Renal cortical epithelial cell (primary cell): ENCODE measurements at places on chromosomes 1 and 21. TPM values are rescaled to one million over a fixed set of nuclear protein-coding genes. Genes with fewer than 3 reads are reported as not detected.

The C1QTNF12 gene
- 0.40 TPM in 1 of 2 replicates, not detected in the other for total RNA-seq

The ERG gene
- under 0.01 and 0.15 TPM in 2 replicates for total RNA-seq

The LDLRAD1 gene
- total RNA-seq = not detected in 2 replicates

The AMY2A gene
- not detected in 2 replicates for total RNA-seq

The FAM72A gene
- total RNA-seq = 1.9 and 6.8 TPM in 2 replicates

The CASZ1 gene
- total RNA-seq = 7.8 and 8.9 TPM in 2 replicates

The RAD54L gene
- total RNA-seq = 1.9 and 5.4 TPM in 2 replicates

The ARHGAP29 gene
- total RNA-seq = 250 and 285 TPM in 2 replicates

The NBPF20 gene
- total RNA-seq = 1.7 and 13.5 TPM in 2 replicates

The SPRR5 gene
- total RNA-seq = not detected in 2 replicates

The CCDC185 gene
- 0.17 and 1.3 TPM in 2 replicates for total RNA-seq

The OR2L3 gene
- not detected in 2 replicates for total RNA-seq

The UFC1 gene
- total RNA-seq = 83.5 and 142 TPM in 2 replicates

The HES2 gene
- total RNA-seq = 5.8 and 13.0 TPM in 2 replicates

The AVPR1B gene
- not detected in 2 replicates for total RNA-seq

The ZBTB8A gene
- total RNA-seq = 7.3 and 8.9 TPM in 2 replicates

The FLG2 gene
- not detected in 2 replicates for total RNA-seq

The RHBDL2 gene
- total RNA-seq = 1.8 and 2.6 TPM in 2 replicates

The SLC2A5 gene
- 1.6 TPM in 1 of 2 replicates, not detected in the other for total RNA-seq

The CENPF gene
- 8.7 and 21.4 TPM in 2 replicates for total RNA-seq

The L1TD1 gene
- total RNA-seq = under 0.01 TPM in 1 of 2 replicates, not detected in the other

The F5 gene
- total RNA-seq = under 0.01 and 0.05 TPM in 2 replicates

The KISS1 gene
- 0.52 TPM in 1 of 2 replicates, not detected in the other for total RNA-seq

The GNAT2 gene
- 0.10 TPM in 1 of 2 replicates, not detected in the other for total RNA-seq

The KDM1A gene
- total RNA-seq = 112 and 124 TPM in 2 replicates

The KRTAP13-2 gene
- not detected in 2 replicates for total RNA-seq
